Astrocyte of the hippocampus (primary cell): ENCODE measurements at places on chromosomes 13 and 19.

DNA sequence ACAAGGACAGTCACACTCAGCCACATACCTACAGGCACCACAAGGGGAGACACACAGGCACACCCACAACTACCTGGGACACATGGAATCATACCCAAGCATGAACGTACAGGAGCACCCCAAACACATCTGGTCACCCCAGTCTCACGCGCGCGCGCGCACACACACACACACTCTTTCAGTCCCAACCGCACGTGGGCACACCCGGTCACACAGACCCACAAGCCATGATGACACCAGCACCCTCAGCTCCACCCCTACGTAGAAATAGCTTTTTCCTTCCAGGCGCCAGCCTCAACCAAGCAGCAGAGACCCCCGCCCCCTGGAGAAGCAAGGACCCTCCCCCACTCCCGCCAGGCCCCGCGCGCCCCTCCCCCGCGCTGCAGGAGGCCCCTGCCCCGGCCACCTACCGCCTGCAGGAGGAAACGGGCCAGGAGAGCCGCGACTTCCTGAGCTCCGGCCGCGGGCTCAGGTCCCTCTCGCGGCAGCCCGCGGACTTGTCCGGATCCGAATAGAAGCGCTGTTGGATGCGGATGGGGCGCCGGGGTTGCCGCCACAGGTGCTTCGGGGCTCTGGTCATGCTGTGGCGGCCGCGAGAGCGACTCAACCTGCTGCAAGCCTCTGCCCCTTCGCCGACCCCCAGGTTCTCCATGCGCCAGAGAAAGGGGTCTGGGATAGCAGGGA lies 6.4 kb upstream of the PDE4C start:
- DNase-seq = no peak

- no peak for DNase-seq
Observed at GRCh38 chr19:31177246-31177645, 172.0 kb downstream of the TSHZ3 start.

GRCh38 chr19:49973987-49974386 lies 13.0 kb upstream of the SIGLEC11 start:
- DNase-seq = no peak

DNA sequence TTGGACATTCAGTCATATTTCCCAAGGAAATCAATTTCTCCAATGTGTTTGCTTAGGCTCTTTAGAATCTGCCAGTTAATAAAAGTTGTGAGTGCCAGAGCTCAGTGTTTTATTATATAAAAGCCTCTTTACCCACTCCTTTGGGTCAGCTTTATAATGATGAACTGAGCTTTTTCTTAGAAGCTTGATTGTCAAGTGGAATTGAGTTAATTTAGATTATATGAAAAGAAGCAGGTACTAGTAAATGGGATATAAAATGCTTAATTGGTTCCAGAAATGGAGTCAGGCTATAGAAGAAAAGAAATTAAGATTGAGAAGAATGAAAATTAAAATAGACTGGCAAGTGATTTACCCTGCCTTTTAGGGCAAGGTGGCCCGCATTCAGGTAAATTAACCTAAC lies 363.2 kb downstream of the SLITRK6 start:
- DNase-seq = no peak

DNA sequence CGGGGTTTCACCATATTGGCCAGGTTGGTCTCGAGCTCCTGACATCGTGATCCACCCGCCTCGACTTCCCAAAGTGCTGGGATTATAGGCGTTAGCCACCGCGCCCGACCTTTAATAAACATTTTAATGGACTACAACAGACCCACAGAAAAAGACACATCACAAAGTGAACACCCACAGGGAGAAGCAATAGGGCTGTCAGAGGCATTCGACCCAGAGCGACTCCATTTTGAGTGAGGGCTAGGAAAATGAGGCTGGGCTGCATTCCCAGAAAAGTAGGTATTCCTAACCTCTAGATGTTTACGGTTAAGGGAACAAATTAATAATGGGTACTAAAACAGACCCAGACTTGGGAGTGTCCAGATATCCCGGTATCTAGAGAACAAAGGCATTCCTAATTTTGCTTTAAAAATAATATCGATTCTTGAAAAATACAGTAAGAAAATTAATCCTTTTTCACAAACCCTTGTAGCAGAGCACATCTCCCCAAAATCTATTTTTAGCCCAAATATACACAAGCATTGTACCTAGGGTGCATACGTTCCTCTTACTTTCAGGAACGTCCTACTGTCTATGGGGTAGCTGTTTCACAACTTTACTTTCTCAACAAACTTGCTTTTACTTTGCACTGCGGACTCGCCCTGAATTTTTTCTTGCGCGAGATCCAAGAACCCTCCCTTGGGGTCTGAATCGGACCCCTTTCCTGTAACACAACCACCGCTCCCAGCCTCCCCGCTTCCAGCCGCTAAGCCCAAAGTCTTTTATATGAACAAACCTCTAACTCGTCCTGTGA lies 811 bp upstream of the ZNF8 start:
- DNase-seq = peak; percentile 13

DNA sequence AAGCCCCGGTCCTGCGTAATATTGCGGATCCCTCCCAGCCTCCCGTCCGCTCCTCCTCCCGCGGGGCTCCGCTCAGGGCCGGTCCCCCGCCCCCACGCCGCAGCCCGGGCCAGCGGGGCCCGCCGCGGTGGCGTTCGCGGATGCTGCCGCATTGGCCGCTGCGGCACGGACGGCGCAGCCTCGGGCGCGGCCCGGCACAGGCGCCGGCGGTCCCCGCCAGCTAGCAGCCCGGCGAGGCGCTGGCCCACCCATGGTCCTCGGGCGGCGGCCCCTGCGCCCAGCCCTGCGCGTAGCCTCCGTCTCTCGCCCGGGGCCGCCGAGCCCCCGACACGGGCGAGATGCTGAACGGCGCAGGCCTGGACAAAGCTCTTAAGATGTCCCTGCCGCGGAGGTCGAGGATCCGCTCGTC lies at the start of gene ATP8A2:
ATP8A2 (plus strand) TSS at position 100 of the 409 bp plus-strand sequence; CDS start at position 339, 239 bp downstream.
- DNase-seq = peak; percentile 49

- DNase-seq = peak; percentile 48
Observed at GRCh38 chr13:113545455-113545930, 39.1 kb upstream of the TFDP1 start.

GRCh38 chr19:41844601-41845000 lies at the start of gene LYPD4:
Gene LYPD4, minus strand, starts transcription at chr19:41844683. Its CDS starts 5,398 bp downstream, at chr19:41839285.
- DNase-seq = no peak
